Esophagus mucosa (tissue), 1 donor: ENCODE measurements at places on chromosomes 4 and X.

- no peak for ATAC-seq
Observed at GRCh38 chr4:177239477-177239876, 70.2 kb upstream of the NEIL3 start.

- peak; percentile 61 for ATAC-seq
Observed at GRCh38 chr4:118942465-118942864, 53.8 kb downstream of the SYNPO2 start.

DNA sequence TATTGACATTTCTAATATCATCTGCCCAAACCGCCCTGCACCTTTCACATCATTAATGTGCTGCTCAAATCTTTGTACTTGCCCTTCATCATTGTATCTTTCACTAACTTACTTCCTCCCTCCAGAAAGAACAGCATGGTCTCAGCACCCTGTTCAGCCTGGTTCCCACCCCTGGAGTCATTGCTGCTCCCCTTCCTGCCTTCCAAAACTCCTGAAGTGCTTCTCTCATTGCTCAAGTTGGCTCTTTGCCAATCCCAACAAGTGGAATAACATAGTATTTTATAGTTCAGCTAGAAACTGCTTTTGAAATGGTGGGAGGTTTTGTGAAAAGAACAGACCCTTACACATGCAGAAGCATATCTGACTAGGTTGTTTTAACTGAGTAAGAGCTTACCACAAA is 14.0 kb upstream of the TTC29 start:
- no peak for ATAC-seq

GRCh38 chrX:619812-620531 is 10.6 kb upstream of the SHOX start:
- no peak for ATAC-seq

- ATAC-seq = no peak
Observed at GRCh38 chr4:121980643-121981042, 28.8 kb upstream of the TRPC3 start.

- ATAC-seq = no peak
Observed at GRCh38 chr4:2981256-2981819, 18.0 kb downstream of the GRK4 start.

DNA sequence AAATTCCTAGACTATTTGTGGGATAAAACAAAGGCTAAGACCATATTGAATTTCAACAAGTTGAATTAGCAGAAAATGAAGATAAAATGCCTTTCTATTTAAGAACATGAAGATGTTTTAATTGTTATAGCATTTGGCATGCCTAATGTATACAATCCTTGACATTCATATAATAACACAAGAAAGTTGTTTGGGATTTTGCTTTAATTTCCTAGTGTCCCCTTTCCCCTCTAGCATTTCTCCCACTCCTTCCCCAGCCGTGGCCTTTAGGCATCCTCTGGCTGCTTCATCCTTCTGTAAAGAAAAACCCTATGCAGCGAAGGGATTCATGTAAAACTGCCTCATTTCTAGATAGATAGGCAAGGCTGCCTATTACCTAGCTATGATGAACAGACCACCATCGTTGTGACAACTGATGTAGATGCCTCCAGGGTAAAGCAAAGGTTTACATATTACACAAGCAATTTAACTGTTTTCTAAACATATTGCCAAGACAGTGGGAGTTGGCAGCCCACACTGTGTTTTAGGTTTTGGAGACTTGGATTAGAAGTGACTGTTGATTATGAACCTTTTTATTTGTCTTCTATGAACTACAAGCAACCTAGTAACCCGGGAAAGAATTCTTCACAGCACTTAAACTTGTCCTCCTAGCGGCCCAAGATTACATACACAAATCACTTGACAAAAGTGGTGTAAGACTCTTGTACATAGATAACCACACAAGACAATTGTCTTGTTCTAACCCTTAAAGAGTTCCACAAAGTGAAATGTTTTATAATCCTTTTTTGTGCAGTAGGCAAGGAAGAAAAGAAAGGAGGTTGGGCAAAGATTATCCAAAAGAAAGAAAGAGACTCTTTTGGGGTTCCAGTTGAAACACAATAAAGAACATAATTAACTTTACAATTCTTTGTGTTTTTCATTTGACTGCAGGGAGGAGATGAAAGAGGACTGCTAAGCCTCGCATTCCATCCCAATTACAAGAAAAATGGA is 59.9 kb downstream of the HHIP start:
- ATAC-seq = no peak

DNA sequence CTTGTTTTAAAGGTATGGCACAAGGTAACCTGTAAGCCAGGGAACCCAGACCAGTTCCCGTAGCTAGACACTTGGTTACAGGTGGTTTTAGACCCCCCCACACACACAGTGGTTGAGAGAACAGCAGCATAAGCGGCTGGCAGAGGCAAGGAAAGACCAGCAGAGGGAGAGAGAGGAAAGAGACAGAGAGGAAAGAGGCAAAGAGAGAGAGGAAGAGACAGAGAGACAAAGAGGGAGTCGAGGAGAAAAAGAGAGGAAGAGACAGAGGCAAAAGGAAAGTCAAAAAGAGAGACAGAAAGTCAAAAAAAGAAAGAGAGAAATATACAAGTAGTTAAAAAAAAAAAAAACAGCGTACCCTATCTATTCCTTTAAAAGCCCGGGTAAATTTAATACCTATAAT is 19.5 kb upstream of the PCSK1N start:
- no peak for ATAC-seq

DNA sequence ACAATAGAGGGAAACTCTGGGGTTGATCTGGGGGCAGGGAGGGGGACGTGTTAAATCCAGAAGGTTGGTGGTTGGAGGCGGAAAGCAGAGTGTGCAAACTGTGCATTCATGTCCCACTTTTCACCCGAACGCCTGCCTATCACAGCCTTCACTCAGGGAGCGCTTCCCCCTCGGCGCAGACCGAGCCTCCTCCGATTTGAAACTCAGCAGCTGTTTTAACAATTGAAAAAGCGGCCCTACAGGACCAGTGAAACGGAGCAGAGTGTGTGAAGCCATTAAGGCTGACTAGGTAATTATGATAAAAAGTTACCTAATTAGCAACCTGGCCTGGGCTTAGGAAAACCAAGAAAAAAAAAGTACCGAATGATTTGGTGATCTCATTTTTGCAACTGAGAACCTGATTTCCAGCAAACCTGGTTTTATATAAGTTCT is 685 bp upstream of the NDNF start:
- ATAC-seq = no peak

GRCh38 chrX:34638116-34638515 is 19.0 kb downstream of the TMEM47 start:
- no peak for ATAC-seq

- ATAC-seq = no peak
Observed at GRCh38 chr4:165765053-165765452, 108.0 kb upstream of the TLL1 start.

GRCh38 chr4:19807505-19807904 is 444.2 kb upstream of the SLIT2 start:
- ATAC-seq = no peak

DNA sequence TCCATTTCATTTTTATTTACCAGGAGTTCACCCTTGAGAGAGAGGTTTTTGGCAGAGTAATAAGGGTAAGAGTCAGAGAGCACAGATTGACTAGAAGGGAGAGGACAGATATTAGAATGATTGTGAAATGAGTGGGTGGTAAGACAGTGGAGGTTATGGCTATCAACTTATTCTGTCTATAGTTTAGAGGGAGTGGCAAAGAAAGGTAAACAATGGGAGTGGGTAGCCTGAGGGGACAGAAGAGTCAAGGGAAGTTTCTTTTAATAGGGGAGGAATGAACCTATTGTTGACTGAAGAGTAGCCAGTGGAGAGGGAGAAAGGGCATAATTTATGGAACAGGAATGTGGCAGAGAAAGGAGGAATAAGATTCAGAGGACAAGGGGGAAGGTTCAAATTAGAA is 186.5 kb upstream of the NRK start:
- no peak for ATAC-seq

- no peak for ATAC-seq
Observed at GRCh38 chrX:94366616-94367015, 692.6 kb downstream of the FAM133A start.

DNA sequence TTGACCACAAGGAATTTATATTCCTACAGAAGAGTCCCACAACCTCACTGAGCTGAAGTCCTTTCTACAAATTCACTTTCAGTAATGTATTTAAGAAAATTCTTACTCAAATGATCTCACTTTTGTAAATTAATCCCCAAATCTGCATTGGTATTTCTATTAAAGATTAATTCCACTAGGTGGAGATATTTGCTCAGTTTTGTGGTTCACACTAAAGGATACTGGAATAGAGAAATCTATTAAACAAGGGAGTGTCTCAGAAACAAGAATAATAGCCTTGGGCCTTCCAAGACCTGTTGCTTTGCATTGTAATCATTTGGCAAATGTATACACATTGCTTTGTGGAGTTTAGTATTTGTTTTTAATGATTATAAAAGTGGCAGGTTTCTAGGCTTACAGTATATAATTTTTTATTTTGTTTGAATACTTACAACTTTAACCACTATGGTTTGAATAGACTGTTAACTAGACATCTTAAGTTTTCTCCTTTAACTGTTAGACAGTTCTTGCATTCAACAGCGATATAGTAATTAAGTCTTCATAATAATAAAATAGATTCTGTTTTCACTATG is 25.9 kb downstream of the CFAP299 start:
- no peak for ATAC-seq

GRCh38 chrX:54044877-54045338 is 635 bp upstream of the PHF8 start:
- ATAC-seq = peak; percentile 2

DNA sequence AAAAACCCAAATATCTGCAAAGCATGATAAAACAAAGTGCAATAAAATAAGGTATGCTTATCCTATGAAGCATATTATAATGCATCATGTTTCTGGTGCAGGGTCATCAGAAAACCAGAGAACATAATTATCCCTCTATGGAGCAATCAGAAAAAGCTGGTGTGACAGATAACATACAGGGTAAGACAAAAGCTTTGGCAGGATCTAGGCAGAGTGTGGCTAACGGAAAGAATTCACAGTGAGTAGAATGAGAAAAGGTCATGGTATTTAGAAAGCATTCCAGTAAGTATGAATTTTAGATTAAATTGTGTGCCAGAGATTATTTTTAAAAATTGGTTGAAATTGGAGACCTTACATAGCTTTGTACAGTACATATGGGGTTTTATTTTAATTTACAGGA is 29.0 kb upstream of the UGT2B4 start:
- ATAC-seq = no peak

DNA sequence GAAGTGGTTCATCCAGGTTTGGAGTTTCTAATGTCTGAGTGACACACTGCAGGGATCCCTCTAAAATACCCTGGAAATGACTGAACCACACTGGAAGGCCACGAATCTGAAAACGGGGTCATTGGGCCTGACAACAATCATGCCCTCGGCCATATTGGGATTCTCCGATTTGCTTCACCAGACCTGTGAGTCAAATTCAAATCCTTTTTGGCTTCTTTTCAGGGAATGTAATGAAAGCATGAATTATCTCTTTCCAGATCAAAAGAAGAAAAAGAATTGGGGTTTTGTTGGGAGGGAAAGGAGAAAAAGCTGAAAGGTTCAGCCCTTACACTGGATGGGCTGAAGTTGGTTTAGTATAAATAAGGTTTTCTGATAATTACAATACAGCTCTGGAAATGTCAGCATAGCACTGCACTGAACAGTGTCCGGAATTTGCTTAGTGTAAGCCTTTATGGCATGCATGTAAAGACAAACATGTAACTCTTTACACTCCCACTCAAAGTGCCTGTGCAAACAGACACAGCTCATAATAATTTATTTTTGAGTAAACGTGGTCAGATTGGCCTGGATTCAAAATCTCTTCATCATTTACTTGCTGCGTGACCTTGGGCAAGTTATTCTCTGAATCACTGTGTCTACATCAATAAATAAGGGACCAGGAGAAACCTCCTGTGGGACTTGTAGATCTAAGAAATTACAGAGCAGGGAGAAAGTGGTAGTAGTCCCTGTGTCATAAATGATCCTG is 21.4 kb downstream of the CT47C1 start:
- ATAC-seq = no peak

DNA sequence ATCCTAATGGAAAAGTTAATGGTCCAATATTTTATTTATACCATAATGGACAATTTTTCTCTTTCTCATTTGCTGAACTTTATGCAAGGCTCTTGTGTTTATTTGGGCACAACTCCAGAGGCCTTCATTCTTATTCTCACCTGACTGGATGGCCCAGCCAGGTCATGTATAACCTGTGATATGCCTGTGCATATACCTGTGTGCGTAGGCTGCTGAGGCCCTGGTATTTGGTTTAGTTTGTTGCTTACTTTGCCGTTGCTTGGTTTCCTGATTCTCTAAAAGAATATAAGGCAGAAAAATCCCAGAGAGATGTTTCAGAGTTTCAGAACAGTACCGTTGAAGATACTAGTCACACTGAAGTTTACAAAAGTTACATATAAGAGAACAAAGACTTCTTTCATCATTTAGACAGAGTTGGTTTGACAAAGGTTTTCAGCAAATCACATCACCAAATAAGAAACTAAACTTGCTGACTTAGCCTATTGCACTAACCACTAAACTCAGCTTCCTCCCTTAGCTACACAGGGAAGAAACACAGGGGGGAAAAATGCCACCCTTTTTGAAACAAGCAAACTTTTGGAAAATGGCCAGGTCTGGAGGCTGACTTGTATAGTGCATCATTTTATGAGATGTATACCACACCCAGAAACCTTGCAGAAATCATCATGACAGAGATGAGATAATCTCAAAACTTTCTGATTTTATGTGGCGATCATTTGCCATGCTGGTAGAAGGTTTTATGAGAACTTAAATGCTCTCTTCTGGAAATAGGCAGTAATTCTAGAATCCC is 248.5 kb downstream of the GRIA3 start:
- peak; percentile 77 for ATAC-seq

DNA sequence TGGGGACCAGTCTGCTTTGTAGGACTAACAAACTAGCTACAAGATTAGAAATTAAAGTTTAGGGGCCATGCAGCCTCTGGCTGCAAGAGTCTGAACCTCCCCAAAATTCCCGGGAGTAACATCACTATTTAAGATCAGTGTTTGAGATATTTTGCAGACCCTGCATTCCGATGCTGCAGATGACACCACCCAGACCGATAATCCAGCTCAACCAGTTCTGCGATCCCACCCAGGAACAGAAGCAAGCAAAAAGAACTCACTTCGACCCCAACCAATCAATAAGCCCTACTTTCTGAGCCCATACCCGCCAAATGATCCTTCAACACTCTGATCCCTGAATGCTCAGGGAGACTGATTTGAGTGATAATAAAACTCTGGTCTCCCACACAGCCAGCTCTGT is 877.8 kb downstream of the FAT4 start:
- no peak for ATAC-seq

- no peak for ATAC-seq
Observed at GRCh38 chr4:168636506-168637196, 139.8 kb downstream of the PALLD start.

DNA sequence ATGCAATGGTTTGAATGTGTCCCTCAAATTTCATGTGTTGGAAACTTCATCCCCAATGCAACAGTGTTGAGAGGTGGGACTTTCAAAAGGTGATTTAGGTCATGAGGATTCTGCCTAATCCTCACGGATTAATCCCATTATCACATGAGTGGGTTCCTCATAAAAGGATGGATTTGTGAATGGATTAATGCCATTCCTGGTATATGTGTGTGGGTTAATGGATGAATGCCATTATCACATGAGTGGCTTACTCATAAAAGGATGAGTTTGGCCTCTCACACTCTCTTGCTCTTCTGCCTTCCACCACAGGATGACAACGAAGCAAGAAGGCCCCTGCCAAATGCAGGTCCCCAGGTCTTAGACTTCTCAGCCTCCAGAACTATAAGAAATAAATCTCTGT is 30.5 kb upstream of the NEUROG2 start:
- ATAC-seq = no peak
